Stimulated activated CD8-positive, alpha-beta memory T cell treated with anti-CD3 and anti-CD28 coated beads, Interleukin-2, amount 100 ng/mL, for 1 hour (primary cell): ENCODE measurements at places on chromosomes 16 and 17.

DNA sequence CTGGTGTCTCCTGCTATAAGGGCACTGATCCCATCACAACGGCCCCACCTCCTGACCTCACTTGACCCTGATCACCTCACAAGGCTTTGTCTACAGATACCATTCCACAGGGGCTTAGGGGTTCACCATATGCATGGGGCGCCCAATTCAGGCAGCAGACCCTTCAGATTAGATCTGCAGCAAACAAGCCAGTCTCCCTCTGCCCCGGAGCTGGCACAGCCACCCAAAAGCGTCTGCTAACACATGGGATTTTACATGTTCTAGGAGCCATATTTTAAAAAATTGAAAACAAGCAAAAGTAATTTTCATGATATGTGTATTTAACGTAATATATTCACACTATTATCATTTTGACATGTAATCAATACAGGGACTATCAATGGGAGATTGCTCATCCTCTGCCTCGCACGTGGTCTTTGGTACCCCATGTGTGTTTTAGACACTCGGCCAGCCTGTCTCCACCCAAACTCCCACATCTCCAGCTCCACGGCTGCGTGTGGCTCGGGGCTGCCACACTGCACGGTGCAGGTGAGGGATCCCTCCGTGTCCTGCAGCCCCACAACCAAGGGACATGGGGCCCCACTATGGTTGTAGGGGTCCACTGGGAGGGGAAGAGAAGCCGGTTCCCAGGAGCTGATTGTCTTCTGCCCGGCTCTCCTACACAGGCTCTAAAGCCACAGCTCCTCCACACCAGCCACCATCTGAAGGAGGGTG is 107.6 kb downstream of the RBFOX3 start:
- DNase-seq = no peak

DNA sequence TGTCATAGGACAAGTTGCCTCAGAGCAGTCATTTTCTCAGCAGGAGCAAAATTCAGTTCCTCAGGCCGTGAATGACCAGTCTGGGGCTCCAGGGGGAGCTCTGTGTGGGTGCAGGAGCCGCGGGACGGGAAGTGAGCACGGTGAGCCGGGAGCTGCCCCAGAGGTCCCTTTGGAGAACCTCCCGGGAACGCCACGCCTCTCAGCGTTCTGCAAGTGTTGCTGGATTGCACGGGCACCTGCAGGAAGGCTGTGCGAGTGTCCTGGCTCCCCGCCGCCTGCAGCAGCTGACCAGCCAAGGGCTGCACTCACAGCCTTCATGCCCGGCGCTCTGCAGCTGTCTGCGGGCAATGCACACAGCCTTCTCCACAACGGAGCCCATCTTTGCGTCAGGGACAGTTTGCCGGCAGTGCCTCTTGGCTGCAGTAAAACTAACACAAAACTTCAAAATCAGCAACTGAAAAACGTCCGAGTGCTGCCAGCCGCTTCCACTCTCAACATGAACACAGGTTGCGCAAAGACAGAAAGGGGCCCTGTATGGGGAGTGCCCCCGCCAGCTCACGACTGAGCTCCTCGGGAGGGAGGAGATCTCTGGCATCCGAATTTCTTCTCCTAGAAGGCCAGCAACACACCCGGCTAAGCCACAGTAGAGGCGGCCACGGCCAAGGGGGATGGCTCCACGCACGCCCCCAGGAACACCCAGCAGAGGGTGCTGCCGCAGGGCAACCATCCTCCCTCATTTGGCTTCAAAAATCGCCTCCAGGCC is 16.0 kb downstream of the NDUFAF8 start:
- no peak for DNase-seq

GRCh38 chr17:35668802-35669201 is 62.6 kb upstream of the RASL10B start:
- DNase-seq = no peak

DNA sequence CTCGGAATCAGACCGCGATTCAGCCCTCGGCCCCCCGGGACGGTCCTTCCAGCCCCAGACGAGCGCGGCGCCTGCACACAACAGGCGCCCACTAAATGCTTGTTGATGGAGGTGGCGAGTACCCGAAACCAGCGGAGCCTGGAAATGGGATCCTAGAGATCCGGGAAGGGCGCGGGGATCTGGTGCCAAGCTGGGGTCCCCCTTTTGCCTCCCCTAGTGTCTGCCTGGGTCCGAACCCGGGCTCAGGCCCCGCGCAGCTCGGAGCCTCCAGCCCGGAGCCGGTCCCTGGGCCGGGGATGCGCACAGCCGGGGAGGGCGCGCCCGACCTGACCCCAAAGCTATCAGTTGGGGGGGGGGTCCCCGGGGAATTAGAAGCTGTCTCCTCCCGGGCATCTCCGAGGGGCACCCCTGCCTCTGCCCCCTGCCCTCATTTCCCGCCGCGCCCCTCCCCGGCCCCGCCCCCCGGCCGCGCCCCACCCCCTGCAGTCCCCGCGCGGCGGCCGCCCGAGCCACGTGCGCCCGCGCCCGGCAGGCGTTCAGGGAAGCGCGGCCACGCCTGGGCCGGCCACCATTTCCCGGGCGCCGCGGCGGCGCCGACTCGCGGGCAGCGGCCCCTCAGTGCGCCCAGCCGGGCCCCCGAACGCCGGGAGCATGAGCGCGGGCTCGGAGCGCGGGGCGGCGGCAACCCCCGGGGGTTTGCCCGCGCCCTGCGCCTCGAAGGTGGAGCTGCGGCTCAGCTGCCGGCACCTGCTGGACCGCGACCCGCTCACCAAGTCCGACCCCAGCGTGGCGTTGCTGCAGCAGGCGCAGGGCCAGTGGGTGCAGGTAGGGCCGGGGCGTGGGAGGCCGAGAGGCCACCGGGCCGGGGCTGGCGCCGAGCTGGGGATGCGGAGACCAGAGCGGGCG is at the start of gene CPNE7:
TSS of gene CPNE7 (plus strand) at position 512 of the 906 bp plus-strand sequence. CDS start at position 652, 140 bp downstream.
- DNase-seq = no peak

DNA sequence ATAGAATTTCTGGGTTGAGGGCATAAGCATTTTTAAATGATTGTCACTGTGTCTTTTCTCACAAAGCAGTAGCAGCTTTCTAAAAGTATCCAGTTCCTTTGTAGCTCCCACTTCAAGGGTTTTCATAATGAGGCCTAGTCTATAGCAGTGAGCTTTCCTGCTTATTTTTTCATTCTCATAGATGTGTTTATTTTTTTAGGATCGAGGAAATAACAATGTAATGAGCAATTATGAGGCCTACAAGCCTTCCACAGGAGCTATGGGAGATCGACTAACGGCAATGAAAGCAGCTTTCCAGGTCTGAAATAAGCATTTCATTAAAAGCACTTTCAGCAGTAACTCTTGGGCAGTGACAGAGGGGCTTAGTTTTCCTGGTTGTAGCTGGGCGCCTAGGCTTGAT is 10.6 kb upstream of the PSMC5 start:
- no peak for DNase-seq

DNA sequence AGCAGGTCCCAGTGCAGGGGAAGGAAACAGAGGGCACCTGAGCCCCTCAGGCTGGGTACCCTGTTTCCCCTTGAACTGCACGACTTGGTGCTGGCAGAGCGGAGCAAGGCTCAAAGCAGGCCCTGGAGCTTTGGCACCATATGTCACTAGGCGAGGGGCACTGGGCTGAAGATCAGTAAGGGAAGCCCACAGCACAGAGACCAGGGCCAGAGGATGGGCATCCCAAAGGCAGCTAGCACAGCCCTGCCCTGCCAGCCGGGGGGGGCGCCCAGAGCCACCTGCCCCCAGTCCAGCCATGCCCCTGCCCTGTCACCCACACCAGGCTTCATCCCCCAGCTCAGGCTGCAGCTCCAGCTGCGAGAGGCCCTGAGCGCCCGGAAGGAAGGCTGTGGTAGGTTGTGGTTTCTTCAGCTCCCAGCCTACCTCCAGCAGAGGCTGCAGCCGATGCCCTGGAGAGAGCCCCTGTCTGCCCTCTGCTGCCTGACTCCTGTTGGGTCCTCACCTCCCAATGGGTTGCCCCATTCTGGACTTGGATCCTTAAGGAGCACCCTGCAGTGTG is 10.9 kb downstream of the NHERF1 start:
- no peak for DNase-seq

DNA sequence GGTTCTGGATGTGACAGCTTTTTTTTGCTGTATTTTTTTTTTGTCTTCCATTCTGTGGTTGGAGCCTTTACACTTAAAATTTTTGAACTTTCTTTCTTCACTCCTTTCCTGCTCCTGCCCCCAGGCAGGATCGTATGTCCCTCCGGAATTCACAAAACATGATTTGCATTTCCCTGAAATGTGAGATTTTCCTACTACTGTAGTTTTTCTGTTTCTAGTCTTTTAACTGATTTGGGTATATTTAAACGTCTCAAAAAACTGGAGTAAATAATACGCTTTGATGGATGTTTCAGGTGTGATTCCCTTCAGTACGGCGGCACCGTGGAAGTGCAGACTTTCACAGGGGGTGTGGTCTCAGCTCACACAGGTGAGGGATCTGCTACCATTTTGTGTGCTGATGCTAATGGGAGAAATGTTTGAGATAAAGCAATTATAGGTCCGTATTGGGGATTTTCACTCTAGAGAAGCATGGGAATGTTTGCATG is 686 bp downstream of the SRCAP start:
- DNase-seq = no peak

GRCh38 chr17:17403065-17403464 is 73.7 kb upstream of the MED9 start:
- DNase-seq = no peak

GRCh38 chr17:48522031-48522653 is 8.7 kb downstream of the HOXB1 start:
- DNase-seq = no peak

GRCh38 chr17:47009759-47010594 is 30.9 kb upstream of the RPRML start:
- no peak for DNase-seq

DNA sequence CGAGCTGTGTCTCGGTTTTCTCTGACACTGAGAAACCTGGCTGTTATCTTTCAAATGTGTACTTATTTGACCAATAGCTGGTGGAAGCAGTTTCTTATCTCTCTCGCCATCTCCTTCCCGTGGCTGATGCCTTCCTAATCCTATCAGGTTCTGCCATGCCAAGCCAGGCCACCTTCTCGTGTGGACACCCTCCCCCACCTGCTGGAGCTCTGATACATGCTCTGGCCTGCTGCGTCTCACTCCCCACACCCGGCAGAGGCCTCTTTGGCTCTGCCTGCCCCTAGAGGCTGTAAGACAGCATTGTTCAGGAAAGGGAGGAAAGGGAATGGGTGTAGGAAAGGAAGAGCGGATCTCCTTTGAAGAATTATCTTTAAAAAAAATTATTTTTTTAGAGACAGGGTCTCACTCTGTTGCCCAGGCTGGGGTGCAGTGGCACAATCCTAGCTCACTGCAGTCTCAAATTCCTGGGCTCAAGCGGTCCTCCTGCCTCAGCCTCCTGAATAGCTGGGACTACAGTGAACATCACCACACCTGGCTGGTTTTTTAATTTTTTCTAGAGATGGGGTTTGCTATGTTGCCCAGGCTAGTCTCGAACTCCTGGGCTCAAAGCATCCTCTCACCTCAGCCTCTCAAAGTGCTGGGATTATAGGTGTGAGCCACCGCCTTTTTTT is 7.5 kb upstream of the ARMC5 start:
- DNase-seq = no peak

DNA sequence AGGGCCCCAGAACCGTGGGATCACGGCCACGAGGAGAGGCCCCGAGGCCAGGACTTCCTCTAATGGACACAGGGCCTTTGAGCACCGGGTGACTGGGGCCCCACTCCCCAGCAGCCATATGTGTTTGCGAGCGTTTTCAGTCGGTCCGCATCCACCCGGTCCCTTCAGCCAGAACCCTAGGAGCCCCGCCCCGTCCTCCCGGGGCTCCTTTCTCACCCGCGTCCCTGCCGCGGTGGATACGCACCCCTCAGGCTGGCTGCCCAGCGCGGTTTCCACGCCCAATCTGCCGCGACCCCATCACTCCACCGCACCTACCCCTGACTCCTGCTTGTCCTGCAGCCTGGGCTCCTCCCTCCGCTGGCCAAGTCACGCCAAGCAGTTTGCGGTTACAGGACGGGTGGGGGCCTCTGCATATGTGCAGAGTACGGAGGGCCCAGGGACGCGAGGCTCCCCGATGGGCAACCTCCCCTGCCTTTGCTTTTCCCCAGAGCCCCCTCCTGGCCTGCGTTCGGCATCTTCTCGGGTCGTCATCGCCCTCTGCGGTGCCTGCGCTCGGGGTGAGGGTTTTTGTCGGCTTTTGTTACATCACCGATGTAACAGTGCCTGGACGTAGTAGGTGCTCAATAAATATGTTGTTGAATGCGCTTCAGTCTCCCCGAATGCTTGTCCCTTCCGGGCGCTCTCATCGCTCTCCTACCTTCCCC is 1.0 kb upstream of the TTYH2 start:
- DNase-seq = no peak

- no peak for DNase-seq
Observed at GRCh38 chr16:82954224-82954929, 327.6 kb downstream of the CDH13 start.

DNA sequence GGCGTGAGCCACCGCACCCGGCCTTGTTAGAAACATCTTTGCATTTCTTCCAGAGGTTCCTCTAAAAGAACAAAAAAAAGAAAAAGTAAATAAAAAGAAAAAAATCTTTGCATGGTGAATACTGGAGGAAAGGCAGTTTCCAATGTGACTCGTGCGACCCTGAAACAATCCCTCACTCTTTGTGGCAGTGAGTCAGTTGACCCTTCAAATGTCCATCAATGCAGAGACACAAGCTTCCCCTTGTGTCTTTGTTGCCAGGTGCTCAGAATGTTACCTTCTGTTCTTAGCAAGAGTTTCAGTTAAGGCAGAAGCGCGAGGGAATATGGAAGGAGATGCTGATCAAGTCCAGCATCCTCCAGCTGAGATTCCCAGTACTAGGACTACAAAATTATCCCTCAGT is 16.4 kb downstream of the CACNG4 start:
- no peak for DNase-seq

DNA sequence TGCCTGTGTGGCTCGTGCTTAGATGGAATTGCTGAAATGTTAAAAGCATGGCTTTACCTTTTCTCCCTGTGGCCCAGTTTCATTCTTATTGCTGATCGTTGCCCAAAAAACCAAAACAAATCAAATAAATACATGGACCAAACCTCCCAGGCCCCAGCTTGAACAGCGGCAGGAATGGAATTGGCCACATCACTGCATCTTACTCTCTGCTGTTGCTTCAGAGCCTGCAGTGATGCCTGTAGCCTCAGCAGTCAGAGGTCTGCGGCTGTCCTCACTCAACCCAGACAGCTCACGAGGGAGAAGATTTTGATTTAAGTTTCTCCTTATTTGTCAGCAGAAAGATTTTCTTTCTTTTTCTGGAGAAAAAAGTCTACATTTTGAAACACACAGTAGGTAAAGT is 91.5 kb downstream of the NPIPB11 start:
- DNase-seq = no peak

- no peak for DNase-seq
Observed at GRCh38 chr16:87956365-87957231, 5.4 kb downstream of the BANP start.

- no peak for DNase-seq
Observed at GRCh38 chr17:19770985-19771735, 23.1 kb upstream of the ALDH3A1 start.

- DNase-seq = no peak
Observed at GRCh38 chr17:28975031-28975430, 23.7 kb upstream of the PHF12 start.

- DNase-seq = no peak
Observed at GRCh38 chr17:42774066-42774745, 957 bp downstream of the VPS25 start.

GRCh38 chr16:52948946-52949345 is 103.8 kb downstream of the CHD9NB start:
- DNase-seq = no peak

GRCh38 chr17:81376946-81377714 is 18.1 kb upstream of the BAHCC1 start:
- DNase-seq = no peak

GRCh38 chr17:44935116-44935515 is 12.5 kb downstream of the KIF18B start:
- DNase-seq = no peak
